T follicular helper cell (primary cell): ENCODE measurements at places on chromosomes 7 and 10.

DNA sequence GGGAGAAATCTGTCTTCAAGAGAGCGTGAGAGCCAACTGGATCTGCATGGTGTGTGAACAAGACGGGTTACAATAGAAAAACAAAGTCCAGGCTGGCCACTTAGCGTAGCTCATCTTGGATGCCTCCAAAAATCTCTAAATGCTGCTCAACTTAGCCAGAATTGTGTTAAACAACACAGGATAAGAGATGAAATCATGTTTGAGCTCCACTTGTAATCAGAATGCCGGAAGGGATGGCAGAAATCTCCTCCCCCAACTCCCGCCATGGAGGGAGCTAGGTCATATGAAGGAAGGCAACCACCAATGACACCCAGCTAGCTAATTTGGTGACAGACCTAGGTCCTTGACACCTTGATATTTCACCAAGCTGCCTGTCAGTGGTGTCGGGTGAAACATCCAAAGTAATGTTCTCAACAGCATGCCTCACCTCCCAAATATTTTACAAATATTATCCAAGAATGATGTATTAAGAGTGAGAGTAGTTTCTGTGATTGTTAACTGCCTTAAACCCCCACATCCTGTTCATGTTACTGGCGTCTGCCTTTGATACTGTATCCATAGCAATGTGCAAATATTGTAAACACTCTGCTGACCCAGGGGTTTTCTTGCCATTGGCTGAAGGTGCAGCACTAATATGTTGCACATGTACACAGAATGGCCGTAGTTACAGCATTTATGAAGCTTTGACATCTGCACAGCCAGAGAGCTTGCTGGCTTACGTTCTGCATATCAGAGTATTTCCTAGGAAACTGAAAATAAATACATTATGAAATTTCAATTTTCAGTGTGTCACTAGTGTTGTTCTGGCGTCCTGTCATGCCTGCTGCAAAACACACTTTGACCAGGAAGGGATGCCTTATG is 25.8 kb downstream of the TMEM254 start:
- DNase-seq: peak; percentile 4

DNA sequence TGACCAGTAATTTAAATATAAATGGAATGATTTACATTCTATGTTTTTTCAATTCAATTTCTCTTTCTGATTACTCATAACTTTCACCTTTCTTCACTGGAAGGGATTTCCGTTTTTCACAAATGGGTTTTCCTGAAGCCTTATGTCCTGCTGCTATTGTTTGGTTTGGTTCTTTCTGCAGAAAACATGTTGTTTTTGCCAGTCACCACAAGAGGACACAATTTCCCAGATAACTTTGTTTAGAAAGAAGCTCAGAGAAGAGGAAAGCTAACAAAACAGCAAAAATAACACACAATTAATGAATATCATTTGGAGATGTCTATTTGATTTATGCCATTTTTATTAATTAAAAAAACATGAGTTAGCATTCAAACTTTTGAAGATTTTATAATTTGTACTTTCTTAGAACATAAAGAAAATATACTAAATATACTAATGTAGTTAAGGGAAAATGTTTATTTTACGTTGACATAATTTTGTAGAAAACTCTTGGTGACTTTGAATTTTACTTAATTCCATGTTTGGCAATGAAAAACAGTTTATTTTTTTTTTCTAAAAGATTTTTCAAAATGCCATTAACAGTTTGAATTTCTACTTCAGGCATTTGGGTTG is 4.6 kb upstream of the TWIST1 start:
- DNase-seq: no peak

DNA sequence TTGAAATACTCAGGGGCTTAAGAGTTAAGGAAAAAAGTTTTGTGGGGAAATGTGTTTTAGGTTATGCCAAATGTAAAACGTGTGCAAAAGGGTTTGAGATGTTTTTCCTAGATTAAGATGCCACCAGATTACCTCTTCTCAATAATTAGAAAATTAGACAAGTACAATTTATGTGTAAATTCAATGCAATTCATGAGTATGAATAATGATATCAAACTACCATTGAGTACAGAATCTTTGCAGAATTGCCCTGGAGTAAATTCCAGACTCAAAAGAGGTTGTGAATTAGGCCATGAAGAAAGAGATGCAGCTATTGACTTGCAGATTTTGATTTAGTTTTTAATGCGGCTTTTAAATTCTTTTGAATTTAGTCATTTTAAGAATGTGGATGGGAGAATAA is 159.4 kb upstream of the INHBA start:
- DNase-seq: no peak

DNA sequence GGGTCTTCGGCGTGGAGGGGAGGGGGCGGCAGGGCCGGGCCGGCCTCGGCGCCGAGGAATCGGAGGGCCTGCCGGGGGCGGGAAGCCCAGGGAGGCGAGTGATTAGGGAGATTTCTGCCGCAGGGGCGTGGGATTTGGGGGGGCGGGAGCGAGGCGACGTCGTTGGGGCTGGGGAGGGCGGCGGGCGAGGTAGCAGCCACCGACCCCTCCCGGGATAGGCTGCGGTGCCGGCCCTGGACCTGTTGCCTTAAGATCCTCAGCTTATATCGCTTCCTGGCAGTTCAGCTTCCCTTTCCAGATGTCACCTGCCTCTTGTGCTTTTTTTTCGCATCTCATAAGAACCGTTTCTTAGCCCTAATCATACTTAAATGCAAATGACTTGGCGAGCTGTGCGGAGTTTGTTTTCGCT is 655 bp downstream of the LMTK2 start:
- peak; percentile 16 for DNase-seq

GRCh38 chr7:110922906-110923305 is 168.0 kb upstream of the LRRN3 start:
- no peak for DNase-seq

GRCh38 chr10:77163670-77164348 is 473.8 kb downstream of the KCNMA1 start:
- DNase-seq: no peak

DNA sequence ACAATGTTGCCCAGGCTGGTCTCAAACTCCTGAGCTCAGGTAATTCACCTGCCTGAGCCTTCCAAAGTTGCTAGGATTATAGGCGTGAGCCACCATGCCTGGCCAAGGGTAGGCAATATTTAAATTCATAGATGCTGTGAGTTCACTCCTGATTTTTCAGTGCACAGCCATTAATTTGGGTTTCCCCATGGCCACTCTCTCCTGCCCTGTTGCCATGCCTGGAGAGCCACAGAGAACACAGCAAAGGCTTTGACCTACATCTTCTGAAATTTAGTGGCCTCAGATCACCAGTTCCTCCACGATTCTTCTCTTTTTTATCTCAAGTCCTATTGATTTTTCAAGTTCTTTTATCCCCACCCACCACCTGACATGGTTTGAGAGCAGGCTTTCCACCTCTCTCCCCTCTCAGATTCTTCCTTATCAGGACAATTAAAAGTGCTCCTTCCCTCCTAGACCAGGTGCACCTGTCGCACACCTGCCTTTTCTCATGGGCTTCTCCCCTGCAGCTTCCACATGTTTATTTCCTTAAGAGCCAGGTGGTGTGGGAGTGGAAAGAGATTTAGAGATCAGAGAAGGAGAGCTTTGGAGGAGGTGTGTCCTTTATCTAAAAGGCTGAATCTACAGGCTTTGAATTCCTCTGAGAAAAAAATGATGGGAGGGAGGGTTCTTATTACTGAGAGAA is 123.8 kb downstream of the ADRA2A start:
- no peak for DNase-seq

- DNase-seq: no peak
Measured at GRCh38 chr10:1632141-1632540, 105.2 kb downstream of the ADARB2 start.

DNA sequence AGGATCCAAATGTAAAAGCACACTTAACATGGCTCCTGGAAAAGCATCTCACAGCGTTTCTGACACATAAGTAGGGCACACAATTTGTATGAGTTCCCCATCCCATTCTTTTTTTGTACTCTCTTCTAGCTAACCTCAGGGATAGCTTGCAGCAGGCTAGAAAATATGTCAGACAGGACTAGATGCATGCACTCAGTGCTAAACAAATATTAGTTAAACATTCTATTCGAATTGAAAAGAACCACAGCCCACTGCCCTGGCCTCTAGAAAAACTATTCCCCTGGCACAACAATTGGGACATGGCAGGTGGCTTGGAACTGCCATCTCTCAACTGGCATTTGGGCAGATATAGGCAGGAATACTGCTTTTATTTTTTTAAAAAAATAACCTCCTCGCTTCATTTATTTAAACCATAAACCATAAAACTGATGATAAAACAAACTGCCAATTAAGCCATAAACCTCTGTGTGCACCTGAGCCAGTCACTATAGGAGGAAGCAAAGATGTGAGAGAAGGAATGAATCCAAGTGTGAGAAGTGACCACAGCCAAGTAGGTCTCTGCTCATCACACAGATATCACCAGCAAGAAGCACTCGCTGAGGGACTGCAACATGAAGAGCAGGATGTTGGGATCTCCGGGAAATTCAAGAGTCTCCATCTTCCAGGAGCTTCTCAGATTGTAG is 394.1 kb downstream of the NEBL start:
- no peak for DNase-seq

GRCh38 chr10:33123680-33124079 is 165.7 kb upstream of the ITGB1 start:
- no peak for DNase-seq

- DNase-seq: no peak
Measured at GRCh38 chr7:111082351-111082750, 8.6 kb upstream of the LRRN3 start.

- DNase-seq: no peak
Measured at GRCh38 chr10:51117794-51118193, 43.5 kb downstream of the PRKG1 start.

DNA sequence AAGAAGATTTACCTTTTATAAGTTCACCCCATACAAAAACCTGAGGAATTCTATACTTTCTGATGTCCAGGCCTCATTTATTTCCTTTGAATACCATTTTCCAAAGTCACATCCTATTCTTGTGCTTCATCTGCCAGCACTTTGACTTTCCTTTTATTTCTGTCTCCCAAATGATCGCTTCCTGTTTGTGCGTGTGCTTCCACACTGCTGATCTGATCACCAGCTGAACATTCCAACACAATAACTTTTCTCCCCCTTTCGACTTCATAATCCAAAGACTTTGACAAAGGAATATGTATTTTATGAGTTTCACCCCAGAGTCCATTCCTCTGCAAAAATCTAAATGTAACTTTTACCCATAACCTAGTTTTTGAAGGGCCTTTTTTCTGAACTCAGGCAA is 3.1 kb downstream of the ELAPOR2 start:
- no peak for DNase-seq

GRCh38 chr7:104123786-104124185 is 84.0 kb downstream of the ORC5 start:
- DNase-seq: no peak

DNA sequence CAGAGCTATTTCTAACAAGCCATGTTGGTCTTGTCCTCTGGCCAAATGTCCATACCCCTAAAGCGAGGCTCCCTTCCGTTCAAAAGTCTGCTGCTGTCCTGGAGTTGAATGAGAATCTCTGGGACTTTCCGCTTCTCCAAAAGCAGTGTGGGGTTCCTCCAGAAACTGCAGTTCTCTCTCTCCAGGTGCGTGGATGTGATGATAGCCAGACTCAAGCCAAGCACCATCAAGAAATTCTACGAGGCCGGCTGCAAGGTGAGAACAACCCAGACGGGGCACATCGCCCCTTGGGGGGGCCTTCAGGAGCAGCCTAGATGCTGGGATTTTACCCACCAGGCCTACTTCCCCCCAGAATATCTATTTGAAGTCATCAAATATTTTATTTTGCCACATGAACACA is 26.5 kb downstream of the BTBD16 start:
- DNase-seq: no peak

- no peak for DNase-seq
Measured at GRCh38 chr7:42736931-42737330, 174.9 kb downstream of the C7orf25 start.

- no peak for DNase-seq
Measured at GRCh38 chr10:409408-410040, 274.3 kb downstream of the ZMYND11 start.

- DNase-seq: no peak
Measured at GRCh38 chr7:40921589-40922315, 781.1 kb downstream of the INHBA start.

DNA sequence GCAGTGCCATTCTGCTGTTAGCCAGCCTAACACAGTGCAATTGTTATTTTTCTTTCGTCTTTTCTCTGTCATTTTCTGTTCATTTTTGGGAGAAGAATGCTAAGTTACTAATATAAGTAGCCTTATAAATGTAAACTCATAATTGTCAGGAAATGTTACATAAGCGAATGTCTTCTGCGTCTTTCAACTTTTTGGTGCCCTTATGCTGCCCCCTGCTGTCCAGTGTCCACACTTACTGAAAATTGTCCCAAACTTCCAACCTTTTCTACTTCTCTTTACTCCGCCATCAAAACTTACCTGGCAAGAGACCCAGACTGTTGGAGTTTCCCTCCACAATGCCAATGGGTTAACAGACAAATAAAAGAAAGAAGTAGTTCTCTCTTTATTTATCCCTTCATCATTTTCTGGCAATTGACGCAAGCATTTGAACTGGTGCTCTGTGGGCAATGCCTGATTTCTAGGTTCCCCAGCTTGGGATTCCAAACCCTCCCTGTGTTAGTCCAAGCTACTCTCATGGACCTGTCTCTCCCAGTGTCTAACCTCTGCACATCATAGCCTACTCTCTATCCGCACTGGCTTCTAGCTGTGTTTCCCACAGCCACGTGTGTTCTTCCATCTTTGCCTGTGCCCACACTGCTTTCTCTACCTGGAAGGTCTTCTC is 21.0 kb upstream of the EPC1 start:
- peak; percentile 72 for DNase-seq

- DNase-seq: no peak
Measured at GRCh38 chr7:117769085-117769484, 104.2 kb downstream of the CTTNBP2 start.

- no peak for DNase-seq
Measured at GRCh38 chr7:128939861-128940410, 2.2 kb downstream of the IRF5 start.

DNA sequence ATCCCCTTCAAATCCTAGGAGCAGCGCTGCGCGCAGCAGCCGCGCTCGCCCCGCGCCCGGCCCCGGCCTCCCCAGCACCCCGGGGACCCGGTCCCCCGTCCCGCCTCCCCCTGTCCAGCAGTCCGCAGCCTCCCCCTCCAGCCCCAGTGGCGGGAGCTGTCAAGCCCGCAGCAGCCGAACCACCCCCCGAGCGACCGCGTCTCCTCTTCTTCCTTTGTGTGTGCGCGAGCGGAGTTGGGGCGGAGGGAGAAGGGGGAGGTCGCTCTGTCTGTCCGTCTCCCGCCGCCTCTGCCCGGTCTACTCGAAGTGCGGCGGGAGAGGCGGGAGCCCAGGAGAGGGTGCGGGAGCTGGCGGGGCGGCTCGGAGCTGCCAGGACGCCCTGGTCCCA is 375 bp upstream of the CHN2 start:
- DNase-seq: no peak

- DNase-seq: no peak
Measured at GRCh38 chr10:42975558-42976340, 101.1 kb upstream of the RET start.

DNA sequence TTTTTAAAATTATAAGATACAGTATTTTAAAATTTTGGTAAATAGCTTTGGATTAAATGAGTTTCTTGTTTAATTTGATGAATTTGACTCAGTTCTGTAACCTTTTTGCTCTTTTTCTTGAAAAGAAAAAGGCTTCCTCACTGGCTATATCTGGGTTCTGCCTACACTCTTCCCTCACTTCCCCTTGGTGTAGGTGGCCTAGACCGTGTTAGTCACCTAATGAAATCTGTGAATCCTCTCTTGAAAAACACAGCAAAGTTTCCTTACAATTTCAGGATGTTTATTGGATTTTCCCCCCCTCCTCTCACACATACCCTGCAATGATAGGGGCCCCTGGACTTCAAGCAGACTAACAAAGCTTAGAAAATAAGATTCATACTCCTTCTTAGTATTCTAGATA is 231.6 kb downstream of the ADK start:
- no peak for DNase-seq
